NCI-H446 treated with DMSO at 0.1 percent for 48 hours (cell line): ENCODE measurements at places on chromosomes 4 and X.

- DNase-seq, result no peak
Observed at GRCh38 chr4:73224886-73225285, 33.7 kb downstream of the ANKRD17 start.

GRCh38 chr4:98470366-98470765, 188.0 kb downstream of the TSPAN5 start:
- no peak for DNase-seq

DNA sequence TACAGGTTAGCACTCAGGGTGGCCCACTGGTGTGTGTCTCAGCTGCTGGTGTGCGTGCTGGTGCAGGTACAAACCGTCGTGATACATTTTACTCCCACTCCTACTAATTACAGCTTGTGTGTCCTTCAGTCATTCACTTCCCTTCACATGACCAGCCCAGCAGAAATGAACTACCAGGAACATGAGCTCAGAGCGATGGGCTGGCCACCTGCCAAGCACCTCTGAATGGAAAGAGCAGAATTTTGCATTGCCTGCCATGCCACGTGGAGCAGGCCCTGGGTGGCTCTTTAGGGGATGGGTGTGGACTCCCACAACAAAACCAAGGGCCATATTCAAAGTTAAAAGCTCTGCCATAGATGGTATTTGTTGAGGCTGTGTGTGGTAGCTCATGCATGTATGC, 58.9 kb upstream of the PGM2 start:
- peak; percentile 5 for DNase-seq

- DNase-seq, result no peak
Observed at GRCh38 chr4:121100093-121100775, 27.9 kb upstream of the NDNF start.

DNA sequence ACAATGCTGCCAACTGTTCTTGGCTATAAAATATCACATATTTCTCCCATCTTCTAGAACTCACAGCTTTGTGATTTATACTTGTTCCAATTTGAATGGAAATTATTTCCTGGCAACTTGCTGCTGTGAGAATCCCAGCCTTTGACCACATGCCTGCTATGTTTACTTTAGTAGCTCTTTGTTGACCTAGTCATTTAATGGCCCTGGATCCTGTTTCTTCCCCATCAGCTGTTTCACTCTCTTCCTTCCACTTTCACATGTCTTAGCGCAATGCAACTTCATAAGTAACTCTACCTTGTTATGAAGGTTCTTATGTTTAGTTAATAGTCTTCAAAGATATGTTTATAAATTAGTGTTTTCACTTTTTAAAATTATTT, 1973.6 kb upstream of the AGA start:
- DNase-seq, result no peak

- DNase-seq, result no peak
Observed at GRCh38 chrX:142884881-142885280, 140.8 kb upstream of the SPANXN4 start.

DNA sequence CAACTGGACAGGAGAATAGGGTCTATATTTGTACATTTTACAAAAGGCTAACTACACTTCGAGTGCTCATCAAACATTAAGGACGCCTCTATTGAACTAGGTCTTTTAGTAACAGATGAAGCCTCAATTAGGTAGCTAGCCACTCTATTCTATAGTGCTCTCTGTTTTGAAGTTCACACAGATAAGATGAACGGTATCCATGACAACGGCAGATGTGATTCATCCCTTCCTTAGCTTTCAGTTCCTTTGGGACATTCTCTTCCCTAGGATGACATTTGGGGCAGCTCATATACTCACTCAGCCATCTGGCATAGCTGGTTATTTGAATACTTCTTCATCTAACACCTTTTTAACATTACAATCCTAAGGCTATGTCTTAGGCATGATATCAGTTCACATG, 62.4 kb upstream of the WDFY3 start:
- peak; percentile 51 for DNase-seq

DNA sequence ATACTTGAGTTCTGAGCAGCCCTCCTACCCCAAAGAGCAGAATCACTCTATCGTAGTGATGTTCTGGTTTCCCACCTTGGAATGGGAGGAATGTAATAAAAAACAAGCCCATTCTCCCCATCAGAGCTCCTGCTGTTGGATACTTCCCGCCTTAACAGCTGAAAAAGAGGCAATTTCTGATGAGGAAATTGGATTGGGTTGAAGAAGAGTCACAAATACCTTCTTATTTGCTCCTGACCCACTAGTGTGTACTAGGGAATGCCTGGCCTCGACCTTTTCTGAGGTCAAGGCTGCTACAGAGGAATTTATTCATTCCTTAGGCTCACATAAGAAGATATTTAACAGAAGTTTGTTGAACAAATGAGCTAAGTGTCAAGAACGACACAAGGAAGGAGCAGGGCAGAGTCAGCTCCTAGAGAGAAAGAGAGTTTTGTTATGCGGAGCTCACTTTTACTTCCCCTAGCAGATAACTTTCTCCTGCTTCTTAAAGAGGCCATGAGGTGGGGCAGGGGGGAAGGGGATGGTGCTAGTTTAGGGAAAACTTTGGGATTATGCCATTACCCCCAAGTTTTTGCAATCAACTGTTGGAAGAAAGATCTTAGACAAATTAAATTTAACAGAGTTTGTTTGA, 273.8 kb upstream of the CLNK start:
- no peak for DNase-seq

DNA sequence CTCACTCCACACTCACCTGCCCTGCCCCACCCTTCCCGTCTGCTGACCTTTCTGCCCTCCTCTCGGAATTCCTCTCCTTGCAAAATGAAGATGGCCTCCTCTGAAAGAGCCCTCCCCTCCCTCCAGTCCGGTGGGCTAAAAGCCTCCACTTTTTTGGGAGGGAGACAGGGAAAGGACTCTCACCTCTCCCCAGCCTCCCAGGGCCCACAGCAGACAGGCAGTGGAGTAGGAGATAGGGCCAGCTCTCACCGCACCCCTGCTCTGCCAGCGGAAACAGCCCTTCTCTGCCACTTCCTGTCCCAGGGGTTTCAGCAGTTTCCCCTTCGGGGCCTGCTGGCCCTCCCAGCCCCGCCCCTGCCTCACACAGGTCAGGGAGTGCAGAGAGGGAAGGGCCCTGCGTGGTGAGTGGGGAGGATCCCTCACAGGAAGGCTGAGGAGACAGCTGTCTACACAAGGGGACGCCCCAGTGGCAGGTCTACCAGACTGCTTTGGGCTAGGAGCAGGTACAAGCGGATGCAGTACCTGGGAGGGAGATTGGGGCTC, 18.2 kb downstream of the ELF4 start:
- no peak for DNase-seq

GRCh38 chrX:17214962-17215361, 160.0 kb upstream of the NHS start:
- DNase-seq, result no peak

- DNase-seq, result no peak
Observed at GRCh38 chrX:30943984-30944383, 54.9 kb upstream of the TAB3 start.

- DNase-seq, result no peak
Observed at GRCh38 chrX:54166915-54167314, 16.1 kb downstream of the FAM120C start.

DNA sequence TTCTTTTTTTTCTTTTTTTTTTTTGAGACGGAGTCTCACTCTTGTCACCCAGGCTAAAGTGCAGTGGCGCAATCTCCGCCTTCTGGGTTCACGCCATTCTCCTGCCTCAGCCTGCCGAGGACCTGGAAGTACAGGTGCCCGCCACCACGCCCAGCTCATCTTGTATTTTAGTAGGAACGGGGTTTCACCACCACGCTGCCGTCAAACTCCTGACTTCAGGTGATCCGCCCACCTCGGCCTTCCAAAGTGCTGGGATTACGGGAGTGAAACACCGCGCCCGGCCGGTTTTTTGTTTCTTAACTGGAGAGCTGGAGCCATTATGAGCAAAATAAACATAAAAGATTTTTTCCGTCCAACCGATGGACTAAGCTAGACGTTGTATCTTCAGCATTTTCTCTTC, 1.9 kb upstream of the WDR17 start:
- no peak for DNase-seq

- DNase-seq, result no peak
Observed at GRCh38 chr4:114674080-114674479, 75.5 kb downstream of the UGT8 start.

DNA sequence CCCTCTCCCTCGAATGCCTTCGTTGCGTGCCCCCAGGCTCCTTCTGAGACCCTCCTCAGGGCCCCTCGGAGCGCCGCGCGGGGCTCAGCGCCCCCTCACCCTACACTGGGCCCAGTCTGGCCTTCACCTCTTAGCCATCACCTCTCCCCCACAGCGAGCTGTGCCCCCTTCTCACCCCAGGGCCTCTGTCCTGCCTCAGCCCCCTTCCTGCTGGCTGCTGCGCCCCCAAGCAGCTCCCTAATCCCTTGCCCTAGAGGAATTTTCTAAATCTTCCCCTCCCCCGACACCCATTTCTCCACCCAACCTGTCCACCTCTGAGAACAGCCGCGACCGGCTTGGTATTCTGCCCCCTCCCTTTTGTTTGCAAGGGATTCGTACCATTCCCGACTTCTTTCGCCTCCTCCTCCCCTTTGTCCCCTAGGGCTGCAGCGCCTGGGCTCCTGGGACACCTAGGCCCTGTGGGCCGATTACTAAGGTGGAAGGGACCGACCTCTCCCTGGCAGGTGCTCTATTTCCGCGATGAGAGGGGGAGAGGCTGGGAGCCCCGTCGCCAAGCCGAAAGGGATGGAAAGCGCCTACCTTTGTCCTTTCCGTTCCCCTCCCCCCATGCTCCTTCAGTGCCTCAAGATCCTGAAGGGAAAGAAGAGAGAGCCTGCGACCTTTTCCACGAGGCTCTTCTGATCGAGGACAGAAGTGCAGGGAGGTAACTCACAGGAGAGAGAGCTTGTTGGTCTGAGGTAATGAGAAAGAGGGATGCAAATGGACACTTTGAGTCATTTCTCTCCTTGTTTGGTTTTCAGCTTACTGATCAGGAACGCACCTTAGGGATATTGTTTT, 10.9 kb downstream of the DLG3 start:
- no peak for DNase-seq

DNA sequence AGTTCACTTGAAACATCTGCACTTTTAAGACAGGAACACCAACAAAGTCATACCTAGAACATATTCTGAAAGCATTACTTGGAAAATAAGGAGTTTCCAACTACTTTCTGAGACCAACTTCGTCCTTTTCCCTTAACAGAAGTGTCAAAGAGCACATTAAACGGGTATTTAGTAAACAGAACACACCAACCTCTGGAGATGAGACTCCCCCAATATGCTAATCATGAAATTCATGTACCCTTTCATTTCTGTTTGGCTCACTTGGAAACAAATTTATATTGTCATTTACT, 69.2 kb downstream of the NOCT start:
- no peak for DNase-seq

DNA sequence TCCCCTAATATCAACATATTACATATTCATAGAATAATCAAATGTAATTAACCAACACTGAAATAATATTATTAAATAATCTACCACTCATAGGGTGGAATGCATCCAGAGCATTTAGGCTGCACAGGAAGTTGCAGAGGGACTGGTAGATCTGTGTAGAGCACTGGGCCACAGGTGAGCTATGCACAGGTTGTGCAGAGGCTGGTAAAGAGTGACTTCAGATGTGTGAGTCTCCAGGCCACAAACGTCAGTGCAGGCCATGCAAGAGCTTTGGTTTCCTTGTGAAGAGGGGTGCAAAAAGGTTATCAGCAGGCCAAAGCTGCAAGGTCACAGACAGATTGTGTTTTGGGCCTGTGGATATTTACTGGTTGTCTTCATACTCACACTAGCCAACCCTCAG, 25.5 kb upstream of the MANBA start:
- no peak for DNase-seq

DNA sequence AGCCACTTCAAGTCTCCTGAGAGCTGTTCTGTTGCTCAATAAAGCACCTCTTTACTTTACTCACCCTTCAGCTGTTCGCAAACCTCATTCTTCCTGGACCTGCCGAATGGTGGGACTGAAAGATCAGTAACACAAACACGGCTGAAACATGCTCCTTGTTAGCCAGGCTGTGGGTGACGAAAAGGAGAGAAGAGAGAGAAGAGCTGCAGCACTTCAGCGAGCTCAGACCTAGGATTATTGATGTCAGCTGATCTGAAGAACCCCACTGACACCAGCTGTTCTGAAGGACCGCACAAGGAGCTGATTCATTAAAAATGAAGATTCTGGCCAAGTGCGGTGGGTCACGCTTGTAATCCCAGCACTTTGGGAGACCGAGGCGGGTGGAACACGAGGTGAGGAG, 2020.0 kb upstream of the ADGRL3 start:
- no peak for DNase-seq

- no peak for DNase-seq
Observed at GRCh38 chr4:165602621-165603020, 223.8 kb downstream of the CPE start.

- no peak for DNase-seq
Observed at GRCh38 chr4:154465085-154465484, 26.5 kb downstream of the DCHS2 start.

DNA sequence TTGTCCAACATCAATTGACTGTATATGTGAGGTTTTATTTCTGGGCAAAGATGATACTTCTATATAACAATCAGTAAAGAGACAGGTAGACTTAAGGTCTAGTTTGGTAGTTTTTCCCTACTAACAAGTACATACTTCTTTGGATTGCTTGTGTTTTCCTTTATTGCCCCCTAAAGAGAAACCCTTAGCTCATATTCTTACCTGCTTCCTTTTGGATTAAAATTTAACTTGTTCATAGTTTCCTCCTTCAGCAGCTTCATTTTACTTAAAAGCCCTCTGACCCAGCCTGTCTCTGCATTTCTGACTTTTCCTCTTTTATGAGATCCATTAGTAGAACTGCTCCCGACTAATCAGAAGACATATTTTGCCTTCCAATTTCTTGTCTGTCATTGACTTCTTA, 75.7 kb upstream of the GPC4 start:
- no peak for DNase-seq

DNA sequence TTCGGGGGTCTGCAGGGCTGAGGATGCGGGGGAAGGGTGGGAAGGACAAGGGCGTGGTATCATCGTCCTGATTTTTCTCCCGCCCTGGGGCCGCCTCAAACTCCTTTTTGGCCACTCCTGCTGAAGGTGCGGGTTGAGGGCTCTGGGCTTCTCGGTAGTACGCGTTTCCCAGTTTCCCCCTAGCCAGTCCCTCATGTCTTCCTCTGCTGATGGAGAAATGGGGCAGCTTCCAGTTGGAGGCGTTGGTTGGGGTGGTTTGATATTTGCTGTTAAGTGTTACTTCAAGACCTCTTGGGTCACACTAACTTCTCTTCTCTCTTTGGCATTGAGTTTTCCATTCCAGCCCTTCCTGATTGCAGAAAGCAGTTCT, 482 bp downstream of the GSTCD start:
- DNase-seq, result no peak

- peak; percentile 57 for DNase-seq
Observed at GRCh38 chr4:113467581-113467980, 294.0 kb downstream of the CAMK2D start.

GRCh38 chr4:1619151-1619672, 64.9 kb downstream of the FAM53A start:
- no peak for DNase-seq

GRCh38 chrX:129771266-129771995, 8.3 kb upstream of the SASH3 start:
- DNase-seq, result no peak
